ENCODE measurements at places on chromosomes 13 and 19.

DNA sequence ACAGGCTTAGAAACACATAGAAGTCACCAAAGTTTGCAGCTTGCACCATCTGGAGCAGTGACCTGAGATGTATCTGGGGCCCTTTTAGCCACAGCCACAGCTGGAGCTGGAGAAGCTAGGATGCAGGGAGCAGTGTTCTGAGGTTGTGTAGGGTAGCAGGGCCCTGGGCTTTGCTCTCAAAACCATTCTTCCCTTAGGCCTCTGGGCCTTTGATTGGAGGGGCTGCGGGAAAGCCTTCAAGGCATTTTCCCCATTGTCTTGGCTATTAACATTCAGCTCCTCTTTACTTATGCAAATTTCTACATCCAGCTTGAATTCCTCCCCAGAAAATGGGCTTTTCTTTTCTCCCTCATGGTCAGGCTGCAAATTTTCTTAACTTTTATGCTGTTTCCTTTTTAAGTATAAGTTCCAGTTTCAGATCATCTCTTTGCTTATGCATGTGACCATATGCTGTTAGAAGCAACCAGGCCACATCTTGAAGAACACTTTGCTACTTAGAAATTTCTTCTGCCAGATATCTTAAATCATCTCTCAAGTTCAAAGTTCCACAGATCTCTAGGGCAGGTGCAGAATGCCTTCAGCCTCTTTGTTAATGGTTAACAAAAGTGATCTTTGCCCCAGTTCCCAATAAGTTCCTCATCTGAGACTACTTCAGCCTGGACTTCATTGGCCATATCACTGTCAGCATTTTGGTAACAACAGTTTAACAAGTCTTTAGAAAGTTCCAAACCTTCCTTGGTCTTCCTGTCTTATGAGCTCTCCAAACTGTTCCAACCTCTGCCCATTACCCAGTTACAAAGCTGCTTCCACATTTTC, 48.5 kb downstream of the NBEA start:
- no peak for DNase-seq

GRCh38 chr13:46385946-46386345, 1.1 kb downstream of the RUBCNL start:
- no peak for DNase-seq

GRCh38 chr19:291561-292280, 518 bp upstream of the PLPP2 start:
- no peak for DNase-seq

- DNase-seq: no peak
These were observed 77.9 kb upstream of the UQCRFS1 start for GRCh38 chr19:29290853-29291252.

DNA sequence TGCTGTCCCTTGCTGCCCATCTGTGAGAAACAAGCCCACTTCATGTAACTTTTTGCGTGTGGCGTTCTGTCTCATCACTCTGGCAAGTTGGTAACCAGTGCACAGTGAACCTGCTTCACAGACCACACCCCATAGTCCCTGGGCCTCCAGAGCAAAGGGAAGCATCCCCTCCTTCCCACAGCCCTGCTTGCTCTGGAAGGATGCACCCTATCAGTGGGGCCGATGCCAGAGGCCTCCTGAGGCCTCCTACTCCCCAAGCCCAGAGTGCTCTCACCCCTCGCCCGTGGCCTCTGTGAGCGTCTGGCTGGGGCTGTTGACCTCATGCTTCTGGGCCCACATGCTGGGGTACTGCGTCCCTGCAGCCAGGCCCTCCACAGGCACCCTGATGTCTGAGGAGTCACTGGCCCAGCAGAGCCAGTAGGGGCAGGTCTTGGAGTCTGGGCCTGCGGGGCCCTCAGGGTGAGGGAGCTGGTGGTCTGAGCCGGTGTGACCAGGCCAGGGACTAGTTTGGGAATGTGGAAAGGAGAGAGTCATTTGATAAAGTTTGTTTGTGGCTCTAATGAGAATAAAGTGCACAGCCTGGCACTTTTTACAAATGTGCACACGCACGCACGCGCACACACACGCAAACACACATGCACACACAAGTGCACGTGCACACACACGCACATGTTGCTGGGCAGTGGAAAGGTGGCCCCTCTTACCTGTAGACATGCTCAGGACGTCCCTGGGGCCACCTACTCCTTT, 5.1 kb downstream of the TMEM86B start:
- DNase-seq: no peak

GRCh38 chr13:36848199-36848982, 29.4 kb downstream of the RFXAP start:
- no peak for DNase-seq

Measured in CD4-positive, alpha-beta T cell treated with Interleukin-15 for 1 hour (primary cell).